H9 (cell line): ENCODE measurements at places on chromosomes 6 and 20. TPM values are rescaled to one million over a fixed set of nuclear protein-coding genes. Genes with fewer than 3 reads are reported as not detected.

DNA sequence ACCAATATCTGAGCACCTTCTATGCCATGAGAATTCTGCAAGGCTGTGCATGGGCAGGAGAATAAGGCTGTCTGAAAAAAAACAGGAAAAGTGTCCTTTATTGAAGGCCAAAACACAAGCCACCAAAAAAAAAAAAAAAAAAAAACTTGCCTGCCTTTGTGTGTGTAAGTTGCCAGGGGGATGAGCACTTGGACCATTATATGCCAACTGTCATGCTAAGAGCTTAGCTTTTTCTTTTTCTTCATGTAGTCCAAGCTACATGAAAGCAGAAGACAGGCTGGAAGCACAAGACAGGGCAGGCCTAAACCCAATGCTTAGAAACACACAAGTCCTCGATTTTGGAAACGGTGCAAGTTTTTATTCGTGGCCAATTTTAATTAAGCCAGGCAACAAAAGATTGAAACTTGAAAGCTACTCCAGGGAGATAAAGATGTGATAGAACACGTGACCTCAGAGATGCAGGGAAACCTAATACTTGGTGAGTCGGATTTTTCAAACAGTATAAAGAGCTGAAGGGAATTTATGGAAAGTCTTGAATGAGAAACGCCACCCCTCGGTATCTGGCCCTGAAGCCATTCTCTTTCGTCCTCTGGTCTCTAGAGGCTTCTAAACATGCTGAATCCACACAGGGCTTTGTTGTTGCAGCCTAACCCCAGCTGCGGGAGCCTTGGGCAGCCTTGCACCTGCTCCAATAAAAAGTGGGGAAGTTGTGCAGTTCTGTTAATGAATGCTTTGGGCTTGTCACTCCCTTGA lies 8.6 kb downstream of the BMP7 start:
- H3K27me3 ChIP-seq = peaks cover 7% of the 10 kb centered on the region; the same call in 1 of the 2 replicates
- DNase-seq = no peak
- H3K36me3 ChIP-seq = no peaks in the 10 kb centered on the region; the same call in 1 of the 2 replicates

GRCh38 chr20:46699651-46700359 lies 9.6 kb upstream of the SLC2A10 start:
- no peaks in the 10 kb centered on the region for H3K27me3 ChIP-seq
- no peak overlapping the region for H3K27ac ChIP-seq
- no peak overlapping the region for H3K4me3 ChIP-seq
- no peaks in the 10 kb centered on the region for H3K36me3 ChIP-seq
- no peaks in the 10 kb centered on the region; the same call in 1 of the 2 replicates for H3K4me1 ChIP-seq

The PTCRA gene
- total RNA-seq = not detected in 2 replicates

The BPI gene
- total RNA-seq = not detected in 2 replicates

The TULP1 gene
- total RNA-seq = 0.29 TPM in 1 of 2 replicates, not detected in the other

GRCh38 chr20:12660918-12661317 lies 347.9 kb upstream of the SPTLC3 start:
- peaks cover 2% of the 10 kb centered on the region; the same call in 1 of the 2 replicates for H3K4me1 ChIP-seq
- peaks cover 3% of the 10 kb centered on the region for H3K36me3 ChIP-seq
- peak; percentile 56 for DNase-seq
- H3K27me3 ChIP-seq = no peaks in the 10 kb centered on the region

- no peaks in the 10 kb centered on the region for H3K36me3 ChIP-seq
- no peaks in the 10 kb centered on the region; the same call in 1 of the 2 replicates for H3K4me1 ChIP-seq
- no peaks in the 10 kb centered on the region for H3K27me3 ChIP-seq
Observed at GRCh38 chr20:25017257-25017803, 24.8 kb upstream of the APMAP start.

The TNF gene
- not detected in 2 replicates for total RNA-seq

The TNFRSF6B gene
- total RNA-seq = 0.86 TPM in 1 of 2 replicates, not detected in the other

GRCh38 chr6:100449239-100449691 lies 15.5 kb downstream of the SIM1 start:
- H3K27ac ChIP-seq = no peak overlapping the region
- DNase-seq = peak; percentile 32
- H3K4me1 ChIP-seq = no peaks in the 10 kb centered on the region
- peak overlapping the region; percentile 50 for H3K4me3 ChIP-seq
- H3K36me3 ChIP-seq = no peaks in the 10 kb centered on the region

The DZANK1 gene
- 9.6 and 10.5 TPM in 2 replicates for total RNA-seq

The TRMT6 gene
- 34.4 and 37.8 TPM in 2 replicates for total RNA-seq

The TOX2 gene
- 1.7 and 2.0 TPM in 2 replicates for total RNA-seq

GRCh38 chr6:156863504-156863903 lies 86.3 kb downstream of the ARID1B start:
- no peak overlapping the region for H3K4me3 ChIP-seq
- peaks cover 13% of the 10 kb centered on the region; the same call in 1 of the 2 replicates for H3K4me1 ChIP-seq
- no peak for DNase-seq
- H3K27ac ChIP-seq = no peak overlapping the region

DNA sequence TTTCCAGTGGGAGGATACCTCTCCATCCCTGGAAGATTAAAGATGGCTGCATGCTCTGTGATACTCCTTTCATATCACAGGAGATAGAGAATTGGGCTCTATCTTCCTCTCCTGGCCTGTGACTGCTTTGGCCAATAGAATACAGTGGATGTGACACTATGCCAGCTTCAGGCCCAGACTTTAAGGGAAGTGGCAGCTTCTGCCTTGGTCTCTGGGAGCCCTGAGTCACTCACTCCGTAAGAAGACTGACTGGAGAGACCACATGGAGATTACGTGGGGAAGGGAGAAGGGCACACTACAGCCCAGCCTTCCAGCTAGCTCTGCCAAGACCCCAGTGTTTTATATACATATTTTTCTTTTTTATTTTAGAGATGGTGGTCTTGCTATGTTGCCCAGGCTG lies 10.4 kb upstream of the MMP9 start:
- no peak overlapping the region for H3K27ac ChIP-seq
- no peaks in the 10 kb centered on the region; the same call in 1 of the 2 replicates for H3K4me1 ChIP-seq
- no peak for DNase-seq
- H3K36me3 ChIP-seq = no peaks in the 10 kb centered on the region
- no peaks in the 10 kb centered on the region for H3K27me3 ChIP-seq
- H3K4me3 ChIP-seq = no peak overlapping the region

- H3K4me3 ChIP-seq = peak overlapping the region; percentile 96
- H3K27ac ChIP-seq = peak overlapping the region; percentile 35
- no peaks in the 10 kb centered on the region for H3K36me3 ChIP-seq
- H3K27me3 ChIP-seq = no peaks in the 10 kb centered on the region
- peak; percentile 77 for DNase-seq
Observed at GRCh38 chr6:69796073-69796641, 653 bp downstream of the LMBRD1 start.

The TASP1 gene
- 8.8 and 9.5 TPM in 2 replicates for total RNA-seq

The MLIP gene
- total RNA-seq = not detected in 2 replicates

DNA sequence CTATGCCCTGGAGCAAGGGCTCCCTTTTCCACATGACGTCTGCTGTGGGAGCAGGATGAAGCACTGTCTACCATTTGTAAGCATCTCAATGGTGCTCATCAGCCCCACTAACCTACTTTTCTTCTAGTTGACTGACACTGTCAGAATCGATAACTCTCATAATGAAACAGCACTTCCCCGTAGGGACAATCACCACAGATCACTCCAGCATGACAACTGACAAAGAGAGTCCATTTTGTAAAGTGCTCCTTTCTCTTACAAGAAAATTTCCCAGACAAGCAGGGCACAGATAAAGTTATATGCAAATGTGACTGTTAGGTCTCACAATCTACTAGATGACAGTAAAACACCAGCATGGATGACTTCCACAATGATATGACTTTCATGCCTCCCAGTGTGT lies 46.4 kb downstream of the HEBP2 start:
- H3K27me3 ChIP-seq = no peaks in the 10 kb centered on the region
- DNase-seq = no peak
- H3K27ac ChIP-seq = no peak overlapping the region
- no peaks in the 10 kb centered on the region for H3K4me1 ChIP-seq
- peaks cover 5% of the 10 kb centered on the region for H3K36me3 ChIP-seq

The HMGN3 gene
- total RNA-seq = 183 and 188 TPM in 2 replicates

GRCh38 chr20:1489325-1489724 lies 1.9 kb downstream of the SIRPB2 start:
- no peak overlapping the region for H3K27ac ChIP-seq
- no peak for DNase-seq
- no peaks in the 10 kb centered on the region for H3K4me1 ChIP-seq
- no peak overlapping the region for H3K4me3 ChIP-seq
- H3K27me3 ChIP-seq = no peaks in the 10 kb centered on the region
- H3K36me3 ChIP-seq = no peaks in the 10 kb centered on the region

The BTNL2 gene
- total RNA-seq = not detected in 2 replicates

GRCh38 chr20:4502756-4503155 lies 219.0 kb upstream of the PRND start:
- peaks cover 10% of the 10 kb centered on the region; the same call in 2 of the 3 replicates for H3K36me3 ChIP-seq
- H3K4me1 ChIP-seq = peaks cover 2% of the 10 kb centered on the region; the same call in 1 of the 2 replicates
- H3K4me3 ChIP-seq = no peak overlapping the region
- DNase-seq = no peak

The MUC21 gene
- not detected in 2 replicates for total RNA-seq

GRCh38 chr6:69812746-69813427 lies 16.1 kb upstream of the LMBRD1 start:
- no peak for DNase-seq
- H3K4me1 ChIP-seq = peaks cover 6% of the 10 kb centered on the region; the same call in 1 of the 2 replicates
- H3K4me3 ChIP-seq = no peak overlapping the region
- no peaks in the 10 kb centered on the region for H3K27me3 ChIP-seq
- H3K36me3 ChIP-seq = no peaks in the 10 kb centered on the region

The TRIM10 gene
- total RNA-seq = 0.07 and 0.09 TPM in 2 replicates
